ENCODE measurements at places on chromosomes 7 and 10. TPM values are rescaled to one million over a fixed set of nuclear protein-coding genes. Genes with fewer than 3 reads are reported as not detected.

GRCh38 chr7:31853380-31853779, 166.4 kb downstream of the PPP1R17 start:
- no peak for DNase-seq

DNA sequence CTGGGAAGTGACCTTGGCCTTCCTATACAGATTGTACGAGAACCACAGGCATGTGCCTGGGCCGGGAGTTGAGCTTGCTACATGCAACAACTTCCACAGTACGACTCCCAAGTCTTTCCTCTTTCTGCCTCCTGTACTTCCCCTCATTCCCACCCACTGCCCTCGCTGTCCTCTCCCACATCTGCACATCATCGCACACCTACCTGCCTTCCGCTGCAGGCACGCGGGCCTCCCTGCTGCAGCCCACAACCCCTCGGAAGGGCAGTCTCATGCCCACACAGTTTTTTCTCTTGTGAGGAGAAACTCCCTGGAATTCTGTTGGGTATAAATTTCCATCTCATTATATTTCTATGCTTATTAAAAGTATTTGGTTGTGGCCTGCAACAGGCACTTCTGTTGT, 117.2 kb downstream of the ACTR3B start:
- no peak for DNase-seq

DNA sequence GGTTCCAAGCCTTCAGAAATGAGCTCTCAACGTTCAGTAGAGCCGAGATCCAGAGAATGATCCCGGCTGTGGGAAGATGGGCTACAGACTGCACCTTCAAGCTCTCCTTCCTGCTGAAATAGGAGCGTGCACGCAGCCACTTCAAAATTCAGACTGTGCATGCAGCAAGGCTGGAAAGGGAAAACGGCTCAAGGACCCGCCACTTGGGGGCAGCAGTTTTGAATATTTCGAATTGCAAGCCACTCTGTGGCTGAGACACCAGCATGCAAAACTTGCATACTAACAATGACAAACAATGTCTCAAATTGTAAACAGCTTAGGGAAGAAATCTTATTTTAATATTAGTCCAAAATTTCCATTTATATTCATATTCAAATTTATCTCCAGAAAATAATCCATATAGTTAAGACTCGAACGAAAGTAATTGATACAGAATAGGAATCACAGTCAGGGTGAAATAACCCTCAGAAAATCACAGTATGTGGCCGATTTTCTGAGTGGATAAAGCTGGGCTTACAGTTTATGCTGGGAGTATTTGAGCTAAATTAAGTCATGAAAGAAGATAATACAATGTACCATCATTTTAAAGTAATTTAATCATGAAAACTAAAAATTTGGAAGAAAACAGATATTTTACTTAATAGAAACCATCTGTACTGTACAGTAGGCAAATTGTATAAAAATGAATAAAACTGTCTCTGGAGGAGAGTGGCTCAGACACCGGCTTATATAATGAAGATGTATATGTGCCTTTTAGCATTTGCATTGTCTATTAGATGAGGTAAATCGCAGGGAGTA, 137.9 kb upstream of the MKI67 start:
- peak; percentile 36 for DNase-seq

DNA sequence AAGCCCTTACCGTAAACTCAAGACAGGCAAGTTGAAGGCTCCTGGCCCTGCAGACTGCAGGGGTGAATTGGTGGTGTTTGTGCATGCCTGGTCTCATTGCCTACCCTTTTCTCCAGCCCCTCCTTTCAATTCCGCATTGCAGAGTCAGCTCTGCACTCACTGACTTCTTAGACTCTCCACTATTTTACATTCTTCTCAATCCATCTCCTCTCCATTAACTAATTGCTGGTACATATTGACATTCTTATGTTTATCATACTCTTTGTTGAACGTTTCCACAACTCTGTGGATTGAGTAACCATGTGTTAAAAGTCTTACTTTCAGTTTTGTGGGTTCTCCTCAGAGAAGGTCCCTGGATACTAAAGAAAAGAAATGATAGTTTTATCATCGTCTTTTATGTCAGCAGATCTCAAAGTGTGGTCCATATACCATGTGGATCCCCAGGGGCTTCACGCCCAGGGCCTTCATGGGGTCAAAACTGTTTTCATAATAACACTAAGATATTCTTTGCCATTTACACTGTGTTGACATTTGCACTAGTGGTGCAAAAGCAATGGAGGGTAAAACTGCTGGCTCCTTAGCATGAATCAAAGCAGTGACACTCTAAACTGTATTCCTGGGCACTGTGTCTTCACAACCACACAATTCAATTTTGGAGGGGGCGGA, 135.4 kb upstream of the FZD1 start:
- no peak for DNase-seq

GRCh38 chr7:14351167-14351566, 361.7 kb upstream of the ETV1 start:
- no peak for DNase-seq

DNA sequence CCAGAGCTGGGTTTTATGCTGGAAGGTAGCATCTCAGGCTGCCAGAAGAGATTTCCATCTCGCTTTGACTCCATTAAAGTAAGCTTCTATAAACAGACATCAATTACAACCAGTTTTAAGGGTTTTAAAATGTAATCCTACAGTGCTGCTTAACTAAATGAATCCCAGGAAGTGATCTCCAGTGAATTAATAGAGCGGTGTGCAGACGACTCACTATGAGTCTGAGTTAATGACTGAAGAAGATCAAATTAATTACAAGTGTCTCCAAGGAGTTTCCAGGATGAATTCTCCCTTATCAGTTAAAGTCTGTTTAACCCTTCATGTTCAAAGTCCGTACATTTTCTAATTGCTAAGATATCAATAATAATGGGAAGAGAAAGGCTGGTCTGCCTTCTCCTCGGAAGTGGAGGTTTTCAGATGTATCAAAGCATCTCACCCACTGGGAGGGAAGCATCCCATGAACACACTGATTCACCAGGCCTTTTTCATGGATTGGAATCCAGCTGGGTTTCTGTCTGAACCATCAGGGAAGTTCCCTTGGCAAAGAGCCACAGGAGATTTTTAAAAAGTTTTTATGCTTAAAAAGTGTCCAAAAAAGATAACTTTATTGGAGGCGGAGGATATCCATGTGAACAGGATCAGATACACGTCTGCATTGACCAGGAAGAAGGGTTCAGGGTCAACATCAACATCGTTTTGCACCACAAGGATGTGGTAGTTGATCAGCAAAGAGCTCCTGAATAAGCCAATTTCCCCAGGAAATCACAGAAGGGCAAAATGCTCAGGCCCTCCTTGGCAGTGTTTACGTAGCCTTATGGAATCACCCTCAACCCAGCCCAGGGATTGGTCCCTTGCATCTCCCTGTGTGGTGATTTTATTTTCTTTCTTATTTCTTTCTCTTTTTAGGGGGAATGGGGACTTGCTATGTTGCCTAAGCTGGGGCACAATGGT, 288.2 kb downstream of the POU6F2 start:
- DNase-seq, result no peak

GRCh38 chr7:122219253-122219865, 75.3 kb upstream of the AASS start:
- DNase-seq, result no peak

DNA sequence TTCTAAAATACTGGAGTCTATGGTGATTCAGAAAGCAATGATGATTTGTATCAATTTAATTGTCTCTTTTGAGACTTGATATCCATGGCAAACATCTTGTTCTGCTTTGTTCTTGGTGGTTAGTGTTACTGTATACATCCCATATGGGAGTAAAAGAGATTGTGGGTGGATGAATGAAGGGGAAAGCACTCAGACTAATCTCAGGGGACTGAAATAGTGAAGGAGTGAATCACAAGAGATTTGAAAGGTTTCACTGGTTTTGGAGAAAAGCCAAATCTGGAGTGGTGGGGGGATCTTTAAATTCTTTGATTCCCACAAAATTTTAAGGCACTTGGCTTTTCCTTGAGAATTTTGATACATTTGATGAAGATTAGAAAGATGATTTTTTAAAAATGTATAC, 369.4 kb downstream of the INHBA start:
- DNase-seq, result no peak

DNA sequence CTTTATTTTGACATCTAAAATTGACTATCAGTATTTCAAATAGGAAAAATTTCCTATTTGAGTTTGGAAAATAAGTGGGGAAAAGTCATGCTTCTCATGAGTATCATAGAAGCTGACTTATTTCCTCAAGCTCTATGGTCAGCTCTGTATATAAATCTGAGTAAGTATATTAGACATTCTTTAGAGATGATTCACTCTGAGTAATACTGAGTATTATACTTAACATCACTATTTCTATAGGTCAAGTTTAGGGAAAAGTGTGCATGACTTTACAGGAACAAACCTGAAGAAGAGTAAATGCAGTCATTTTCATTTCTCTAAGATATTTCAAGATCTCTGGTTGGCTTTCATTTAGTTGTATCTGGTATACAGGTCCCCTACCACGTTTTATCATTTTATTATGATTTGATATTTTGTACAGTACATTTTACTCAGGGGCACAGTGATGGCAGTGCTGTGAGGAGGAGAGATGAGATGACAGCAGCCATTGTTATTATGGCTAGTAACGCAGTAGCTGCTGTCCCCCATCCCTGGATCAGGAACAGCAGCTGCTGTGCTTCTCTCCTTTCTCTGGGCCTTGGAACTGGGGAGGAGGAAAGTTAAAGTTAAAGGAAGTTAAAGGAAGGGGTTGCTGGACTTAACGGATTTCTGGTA, 15.2 kb downstream of the SND1 start:
- DNase-seq, result no peak

DNA sequence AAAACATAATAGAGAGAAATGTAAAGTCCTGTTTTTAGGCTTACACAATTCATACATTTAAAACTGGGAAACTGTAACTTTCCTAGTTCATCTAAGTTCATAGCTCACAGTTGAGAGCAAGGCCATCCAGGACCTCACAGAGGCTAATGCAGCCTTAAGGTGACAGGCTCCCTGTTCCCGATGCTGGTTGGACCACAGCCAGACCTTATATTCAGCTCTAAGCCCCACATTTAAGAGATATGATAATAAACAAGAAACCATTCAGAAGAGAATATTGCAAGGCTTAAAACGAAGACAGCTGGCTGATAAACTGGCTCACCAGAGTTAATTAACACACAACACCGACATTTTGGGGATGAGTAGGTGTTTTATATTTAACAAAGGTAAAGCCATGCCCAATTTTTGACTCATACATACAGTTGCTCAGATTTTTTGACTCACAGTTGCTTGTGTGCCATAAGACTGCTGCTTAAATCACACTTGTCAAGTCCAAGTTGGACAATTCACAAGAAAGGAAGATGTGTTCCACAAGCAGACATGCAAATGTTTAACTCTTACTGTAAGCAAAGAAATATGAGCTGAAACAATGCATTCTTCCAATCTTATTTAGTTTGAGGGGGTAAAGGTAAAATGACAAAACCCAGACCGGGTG, 41.1 kb upstream of the TMEM213 start:
- DNase-seq, result no peak

DNA sequence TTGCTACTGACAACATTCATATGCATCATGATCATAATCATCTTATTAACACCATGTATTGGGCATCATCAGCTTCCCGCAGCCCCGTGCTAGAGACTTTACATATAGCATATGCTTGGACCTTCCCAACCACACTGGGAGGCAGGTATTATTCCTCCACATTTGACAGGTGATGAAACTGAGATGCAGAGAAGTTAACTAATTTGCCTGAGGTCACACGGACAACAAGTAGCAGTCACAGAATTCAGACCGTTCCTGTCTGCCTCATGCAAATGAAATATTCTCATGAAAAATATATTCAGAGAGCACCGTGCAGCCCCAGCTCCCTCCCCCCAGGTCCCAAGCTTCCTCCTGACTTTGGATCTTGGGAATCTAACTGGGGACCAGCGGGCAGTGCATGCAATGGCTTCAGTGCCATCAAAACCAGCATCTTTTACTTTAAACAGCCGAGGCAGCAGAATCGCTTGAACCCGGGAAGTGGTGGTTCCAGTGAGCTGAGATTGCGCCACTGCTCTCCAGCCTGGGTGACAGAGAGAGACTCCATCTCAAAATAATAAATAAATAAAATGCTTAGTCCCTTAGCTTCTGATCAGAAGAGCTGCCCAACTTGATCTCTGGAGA, 112.2 kb upstream of the GPR26 start:
- DNase-seq, result no peak

DNA sequence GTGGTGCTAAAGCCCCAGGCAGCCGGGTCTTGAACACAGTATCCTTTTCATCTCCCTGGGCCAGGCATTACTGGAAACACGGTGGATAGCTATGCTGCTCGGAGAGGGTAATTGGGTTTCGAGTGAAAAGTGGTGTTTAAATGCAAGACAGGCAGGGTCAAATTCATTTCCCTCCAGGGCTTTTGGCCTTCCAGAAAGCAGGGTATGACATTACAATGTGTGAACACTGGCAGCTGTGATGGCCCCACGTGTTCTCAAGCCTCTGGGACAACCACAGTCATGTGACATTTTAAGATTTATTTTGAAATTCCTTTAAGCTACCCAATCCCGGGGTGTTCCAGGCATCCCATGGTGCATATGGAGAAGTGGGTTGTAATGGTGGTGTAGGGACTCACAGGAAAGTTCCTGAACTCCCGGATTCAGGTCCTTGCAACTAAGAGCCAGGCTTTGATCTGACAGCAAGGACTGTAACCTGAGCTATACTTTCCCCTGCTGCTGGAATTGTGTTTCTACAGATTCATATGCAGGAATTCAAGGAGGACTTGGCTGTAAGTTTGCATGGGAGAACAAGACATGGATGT, 46.8 kb downstream of the INSYN2A start:
- DNase-seq, result no peak

GRCh38 chr7:124376111-124376510, 343.2 kb upstream of the TMEM229A start:
- no peak for DNase-seq

DNA sequence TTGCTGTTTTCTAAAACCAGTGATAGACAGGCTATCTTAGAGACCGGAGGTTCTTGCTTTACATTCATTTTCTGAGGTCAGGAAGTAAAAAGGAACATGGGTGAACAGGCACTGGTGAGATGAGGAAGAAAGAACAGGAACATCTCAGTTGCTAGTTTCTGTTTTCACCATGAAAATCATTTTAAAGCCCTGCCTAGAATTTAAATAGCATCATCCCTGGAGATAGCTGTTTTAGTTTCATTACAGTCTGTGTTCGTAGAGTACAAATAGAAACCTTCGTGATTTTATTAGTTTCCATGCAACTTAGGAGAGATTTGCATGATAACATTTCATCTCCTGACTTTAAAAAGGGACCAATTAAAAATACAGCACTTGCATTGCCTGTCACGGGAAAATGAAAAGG, 14.7 kb downstream of the KCNMA1 start:
- no peak for DNase-seq

SAMD9L gene
- polyA plus RNA-seq, result 4.8 TPM

RNF32 gene
- polyA plus RNA-seq, result 4.4 TPM

PDK4 gene
- polyA plus RNA-seq, result 20.4 TPM

GHRHR gene
- polyA plus RNA-seq, result 0.23 TPM

WNT2 gene
- 1.2 TPM for polyA plus RNA-seq

PDLIM1 gene
- polyA plus RNA-seq, result 73.2 TPM

SLC18A3 gene
- not detected for polyA plus RNA-seq

MBL2 gene
- not detected for polyA plus RNA-seq

TMEM140 gene
- 10.9 TPM for polyA plus RNA-seq

PDCD11 gene
- polyA plus RNA-seq, result 24.6 TPM

DOCK4 gene
- 23.9 TPM for polyA plus RNA-seq
